ENCODE measurements at places on chromosomes 1 and 21.

GRCh38 chr1:220797553-220797952 lies 10.8 kb downstream of the MTARC1 start:
- DNase-seq: no peak

DNA sequence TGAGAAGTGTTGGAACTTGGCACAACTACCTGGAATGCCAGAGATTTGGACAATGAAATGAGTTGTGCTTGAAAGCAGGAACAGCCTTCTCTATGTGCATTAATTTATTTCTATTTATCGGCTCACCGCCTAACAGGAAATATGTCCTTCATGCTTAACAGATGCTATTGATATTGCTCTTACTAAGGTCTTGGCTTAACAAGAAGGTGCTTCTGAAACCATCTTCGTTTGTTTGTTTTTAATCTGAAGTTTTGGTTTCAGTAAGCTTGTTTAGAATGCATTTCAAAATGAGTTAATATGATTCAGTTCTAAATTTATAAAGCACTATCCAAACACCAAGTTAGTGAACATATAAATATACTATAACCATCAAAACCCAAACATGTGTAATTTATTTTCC lies 898.3 kb upstream of the B3GALT2 start:
- DNase-seq: no peak

GRCh38 chr1:17191990-17192242 lies 13.0 kb upstream of the PADI1 start:
- DNase-seq: no peak

DNA sequence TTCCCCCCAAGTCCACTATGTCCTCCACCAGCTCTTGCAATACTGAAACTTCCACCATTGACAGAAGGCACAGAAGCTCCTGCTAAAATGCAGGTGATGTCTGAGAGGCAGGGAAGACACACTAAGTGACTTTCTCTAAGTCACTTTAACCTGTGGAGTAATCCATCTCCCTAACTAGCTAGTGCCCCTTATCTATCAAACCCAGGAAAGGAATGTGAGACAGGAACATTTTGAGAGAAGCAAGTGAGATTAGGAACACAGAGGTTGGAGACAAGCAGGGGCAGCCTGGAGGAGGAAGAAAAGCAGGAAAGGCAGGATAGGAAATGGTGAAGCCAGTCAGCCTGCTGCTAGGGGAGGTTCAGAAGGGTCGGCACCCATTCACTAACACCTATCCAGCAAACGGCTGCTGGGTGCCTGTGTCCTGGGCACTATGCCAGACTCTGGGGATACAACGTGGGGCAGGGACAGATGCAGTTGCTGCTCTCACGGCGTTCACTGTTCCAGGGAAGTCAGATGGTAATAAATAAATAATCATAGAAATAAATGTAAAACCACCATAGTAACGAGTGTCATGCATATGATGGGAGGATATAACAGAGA lies 7.0 kb downstream of the GPA33 start:
- DNase-seq: no peak

GRCh38 chr1:182095946-182096345 lies 34.4 kb upstream of the ZNF648 start:
- no peak for DNase-seq
